ENCODE measurements at places on chromosomes 6 and 20.

- no peak for DNase-seq
These were observed 18.0 kb downstream of the CDH26 start for GRCh38 chr20:59976156-59976782.

DNA sequence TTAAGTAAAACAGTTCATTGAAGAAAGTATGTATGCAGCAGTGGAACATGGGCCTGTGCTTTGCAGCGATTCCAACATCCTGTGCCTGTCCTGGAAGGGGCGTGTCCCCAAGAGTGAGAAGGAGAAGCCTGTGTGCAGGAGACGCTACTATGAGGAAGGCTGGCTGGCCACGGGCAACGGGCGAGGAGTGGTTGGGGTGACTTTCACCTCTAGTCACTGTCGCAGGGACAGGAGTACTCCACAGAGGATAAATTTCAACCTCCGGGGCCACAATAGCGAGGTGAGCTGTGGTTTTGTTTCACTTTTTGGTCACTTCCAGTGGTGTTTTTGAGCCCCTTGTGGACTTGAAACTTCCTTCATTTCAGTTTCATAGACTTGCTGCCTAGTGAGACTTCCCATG lies 1.7 kb downstream of the TULP4 start:
- no peak for DNase-seq

DNA sequence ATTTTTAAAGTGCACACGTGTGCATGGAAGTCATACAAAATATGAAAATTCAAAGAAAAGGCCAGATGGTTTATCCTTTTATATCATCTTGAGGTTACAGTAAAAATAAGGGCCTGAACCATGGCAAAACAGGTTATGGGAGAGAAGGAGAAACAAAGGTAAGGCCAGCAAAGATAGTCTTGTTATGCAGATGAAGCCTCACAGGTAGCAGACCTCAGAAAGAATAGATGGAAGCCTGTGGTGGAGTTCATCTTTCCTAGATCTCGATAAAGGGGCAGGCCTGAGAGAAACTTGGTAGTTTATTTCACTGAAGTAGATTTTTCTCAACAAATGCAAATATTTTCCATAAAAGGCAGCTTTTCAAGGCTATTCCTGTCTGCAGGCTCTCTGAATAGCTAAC lies 693.8 kb downstream of the KHDRBS2 start:
- DNase-seq: no peak

DNA sequence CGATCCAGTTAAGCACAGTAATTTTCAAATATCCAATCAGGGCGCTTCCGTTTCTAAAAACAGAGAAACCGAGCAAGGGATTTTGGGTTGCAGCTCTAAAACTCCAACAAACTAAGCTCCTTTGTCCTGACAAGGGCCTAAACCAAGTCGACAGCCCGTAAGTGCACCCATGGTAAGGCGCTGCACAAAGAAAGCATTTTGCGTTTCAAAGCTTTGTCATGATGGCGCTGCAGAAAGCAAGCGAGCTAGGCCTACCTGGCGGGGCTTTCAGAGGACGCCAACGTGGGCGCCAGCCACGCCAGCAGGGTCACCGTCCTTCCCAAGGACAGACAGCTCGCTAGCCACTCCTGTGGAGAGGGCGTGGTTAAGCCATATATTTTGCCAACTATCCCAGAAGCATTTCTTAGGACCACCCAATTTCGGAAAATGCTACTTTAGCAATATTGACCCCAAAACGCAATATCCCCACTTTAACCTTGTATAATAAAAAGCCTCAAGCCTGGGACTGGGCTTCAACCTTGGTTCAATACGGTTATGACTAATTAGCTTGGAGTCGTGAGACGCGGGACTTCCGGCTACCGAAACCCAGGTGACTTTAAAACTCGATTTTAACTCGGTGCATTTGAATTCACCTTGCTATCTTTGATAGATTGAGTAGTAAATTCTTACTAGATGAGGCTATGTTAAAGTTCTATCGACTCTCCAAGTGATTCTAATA lies 53.8 kb downstream of the TRIM38 start:
- DNase-seq: peak; percentile 18

DNA sequence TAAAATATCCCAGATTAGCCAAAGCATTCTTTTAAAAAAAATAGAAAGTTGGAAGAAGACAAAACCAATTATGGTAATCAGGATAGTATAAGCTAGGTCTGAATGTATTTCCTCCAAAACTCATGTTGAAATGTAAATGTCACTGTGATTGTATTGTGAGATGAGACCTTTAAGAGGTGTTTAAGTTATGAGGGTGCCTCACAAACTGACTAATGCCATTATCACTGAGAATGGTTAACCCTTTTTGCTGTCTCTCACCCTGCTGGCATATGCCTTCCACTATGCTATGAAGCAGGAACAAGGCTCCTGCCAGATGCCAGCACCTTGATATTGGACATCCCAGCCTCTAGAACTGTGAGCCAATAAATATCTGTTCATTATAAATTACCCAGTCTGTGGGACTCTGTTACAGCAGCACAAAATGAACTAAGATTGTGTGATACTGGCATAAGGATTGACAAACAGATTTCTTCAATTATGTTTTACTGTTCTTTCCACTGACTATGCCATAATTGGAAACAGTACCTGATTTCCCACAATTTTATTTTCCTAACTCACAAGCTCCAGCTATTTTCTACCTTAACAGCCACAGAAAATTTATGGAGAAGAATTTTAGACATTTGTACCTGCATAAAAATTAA lies 63.8 kb downstream of the IBTK start:
- DNase-seq: peak; percentile 17

DNA sequence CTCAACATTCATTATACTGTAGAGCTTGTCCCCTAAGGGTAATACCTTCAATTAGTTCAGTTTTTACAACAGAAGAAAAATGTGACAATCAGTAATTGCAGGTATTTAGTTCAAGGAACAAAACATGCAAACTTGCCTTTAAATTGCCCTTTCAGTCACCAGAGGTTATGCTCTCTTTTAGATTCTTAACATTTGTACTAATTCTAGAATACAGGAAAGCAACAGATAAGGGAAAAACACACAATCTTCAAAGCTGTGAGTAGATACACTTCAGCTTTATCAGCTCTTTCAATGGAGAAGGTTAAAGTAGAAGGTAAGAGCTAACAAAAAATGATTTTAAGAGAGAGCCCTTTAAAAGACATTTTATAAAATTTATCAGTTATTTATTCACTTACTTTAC lies 173.1 kb downstream of the HS3ST5 start:
- no peak for DNase-seq
